ENCODE measurements at places on chromosomes 1 and 21. TPM values are rescaled to one million over a fixed set of nuclear protein-coding genes. Genes with fewer than 3 reads are reported as not detected.

The KPRP gene
- total RNA-seq = not detected

The EPRS1 gene
- 109 TPM for total RNA-seq

The RXFP4 gene
- not detected for total RNA-seq

The S100B gene
- total RNA-seq = 0.68 TPM

The TDRD5 gene
- total RNA-seq = not detected

The TNFRSF4 gene
- total RNA-seq = 11.0 TPM

The HFM1 gene
- total RNA-seq = not detected

The SPRR3 gene
- not detected for total RNA-seq

The EPHA10 gene
- 0.10 TPM for total RNA-seq

The RYR2 gene
- total RNA-seq = not detected

The CD48 gene
- 401 TPM for total RNA-seq

The EVA1C gene
- 2.5 TPM for total RNA-seq

The CRABP2 gene
- 0.48 TPM for total RNA-seq

The AIRE gene
- total RNA-seq = not detected

The SRGAP2B gene
- total RNA-seq = 25.9 TPM

The MTOR gene
- 43.0 TPM for total RNA-seq

The PRAMEF17 gene
- not detected for total RNA-seq

The RNU1-3 gene
- 2,872 TPM for total RNA-seq

The CACHD1 gene
- total RNA-seq = 0.18 TPM

The SLC44A3 gene
- total RNA-seq = not detected

The INSRR gene
- 0.08 TPM for total RNA-seq

The SPRR1B gene
- not detected for total RNA-seq

The ANGPTL1 gene
- total RNA-seq = not detected

The ZMYND12 gene
- 0.79 TPM for total RNA-seq

The BRWD1 gene
- total RNA-seq = 39.2 TPM

The TACSTD2 gene
- not detected for total RNA-seq

The HMGCL gene
- total RNA-seq = 31.5 TPM

The TMEM200B gene
- not detected for total RNA-seq

The KRTAP21-2 gene
- total RNA-seq = not detected

The SLC30A10 gene
- total RNA-seq = not detected

The NBPF4 gene
- not detected for total RNA-seq

The BGLAP gene
- 2.2 TPM for total RNA-seq

The MCOLN2 gene
- 12.6 TPM for total RNA-seq

The PPIH gene
- total RNA-seq = 79.6 TPM

The SLC26A9 gene
- not detected for total RNA-seq

The MAP1LC3C gene
- not detected for total RNA-seq
